Lung (tissue), 17 donors: ENCODE measurements at places on chromosomes 11 and 22.

GRCh38 chr11:114147375-114148012, 88.0 kb downstream of the ZBTB16 start:
- no peak for DNase-seq

- DNase-seq, result no peak
These were observed 59.9 kb downstream of the GRIK4 start for GRCh38 chr11:120571476-120571875.

GRCh38 chr11:128227466-128227865, 359.9 kb downstream of the ETS1 start:
- DNase-seq, result no peak

DNA sequence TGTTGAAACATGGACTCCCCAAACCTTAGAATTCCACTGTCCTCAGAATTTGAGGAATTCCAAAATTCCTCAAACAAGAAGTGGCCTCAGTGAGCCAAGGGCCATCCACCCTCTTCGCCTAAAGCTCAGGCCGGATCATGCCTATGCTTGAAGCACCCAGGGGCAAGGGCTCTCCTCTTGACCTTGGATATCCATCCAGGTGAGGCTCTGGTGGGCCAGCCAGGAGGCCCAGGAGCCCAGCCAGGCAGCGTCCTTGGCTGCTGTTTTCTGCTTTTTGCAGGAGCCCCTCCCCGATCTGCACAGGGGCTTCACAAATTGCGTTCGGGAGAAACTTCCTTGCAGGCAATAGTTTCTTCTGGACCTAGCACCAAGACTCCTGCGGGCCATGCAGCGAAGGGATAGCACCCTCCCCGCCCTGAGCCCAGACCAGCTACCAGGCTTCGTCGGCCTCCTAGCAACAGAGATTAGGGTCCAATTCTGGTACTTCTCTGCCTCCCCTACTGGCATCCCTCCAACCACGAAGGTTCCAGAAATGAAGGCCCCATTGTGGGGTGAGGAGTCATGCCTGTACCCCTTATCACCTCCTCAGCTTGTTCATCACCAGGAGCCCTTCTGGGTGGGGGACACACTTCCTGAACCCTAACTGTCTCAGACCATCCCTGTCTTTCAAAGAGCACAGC, 2.0 kb downstream of the PHLDA2 start:
- DNase-seq, result no peak

GRCh38 chr11:61024938-61025820, 53.7 kb downstream of the CD6 start:
- no peak for DNase-seq

- no peak for DNase-seq
These were observed 93.5 kb downstream of the LARGE2 start for GRCh38 chr11:46015941-46016340.

DNA sequence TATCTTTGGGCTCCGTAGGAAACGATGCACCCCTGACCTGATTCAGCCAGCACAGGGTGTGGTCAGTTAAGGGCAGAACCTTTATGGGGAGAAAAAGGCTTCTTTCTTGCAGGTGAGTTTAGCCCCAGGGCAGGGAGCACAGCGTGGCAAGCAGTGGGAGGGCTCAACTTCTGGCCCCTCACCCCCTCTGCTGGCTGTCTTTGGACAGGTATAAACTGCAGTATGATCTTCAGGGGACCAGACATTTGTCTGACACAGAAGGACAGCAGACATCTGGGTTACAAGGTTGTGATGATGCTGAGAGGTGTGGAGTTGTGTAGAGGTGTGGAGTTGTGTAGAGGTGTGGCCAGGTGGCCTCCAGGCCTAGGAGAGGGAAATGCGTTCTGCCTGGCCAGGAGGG, 324.0 kb upstream of the PLET1 start:
- no peak for DNase-seq

DNA sequence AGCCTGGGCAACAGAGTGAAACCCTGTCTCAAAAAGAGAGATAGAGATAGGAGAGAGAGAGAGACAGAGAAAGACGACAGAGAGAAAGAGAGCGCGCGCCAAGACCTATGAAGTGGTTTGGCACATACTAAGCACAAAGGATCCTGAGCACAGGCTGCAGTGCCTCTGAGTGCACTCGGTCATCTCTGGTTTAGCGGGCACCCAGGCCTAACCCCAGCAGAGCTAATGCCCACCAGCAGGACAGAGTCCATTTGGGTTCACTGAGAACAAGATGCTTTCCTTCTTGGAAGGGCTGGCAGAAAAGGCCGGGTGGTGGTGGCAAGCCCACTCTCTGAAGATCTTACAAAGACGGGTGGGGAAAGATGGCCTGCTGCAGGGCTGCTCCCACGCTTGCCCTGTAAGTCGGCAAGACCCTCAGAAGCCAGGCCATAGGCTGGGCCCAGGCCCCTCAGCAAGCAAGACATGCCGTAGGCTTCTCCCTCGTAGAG, 3.3 kb downstream of the SCARF2 start:
- DNase-seq, result no peak

GRCh38 chr11:17314232-17314547, 37.4 kb upstream of the NCR3LG1 start:
- DNase-seq, result peak; percentile 71

DNA sequence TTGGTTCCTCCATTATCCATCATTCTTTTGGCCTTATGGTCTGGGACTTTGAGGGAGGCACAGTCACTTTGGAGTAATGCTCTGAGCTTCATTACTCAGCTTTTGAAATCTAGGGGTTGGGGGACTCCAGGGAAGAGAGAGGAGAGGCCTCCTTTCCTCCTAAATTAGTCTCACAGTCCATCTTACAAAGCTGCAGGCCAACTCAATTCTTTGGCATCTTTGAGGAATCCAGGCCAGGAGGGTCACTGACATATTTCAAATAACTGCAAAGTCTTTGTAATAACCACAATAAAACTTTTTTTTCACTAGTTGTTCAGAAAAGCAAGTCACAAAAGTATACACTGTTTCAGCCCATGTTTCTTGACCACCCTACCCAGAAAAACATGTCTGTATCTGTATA, 73.3 kb upstream of the FAR1 start:
- no peak for DNase-seq

GRCh38 chr11:80538040-80538439, 1097.2 kb upstream of the TENM4 start:
- no peak for DNase-seq

DNA sequence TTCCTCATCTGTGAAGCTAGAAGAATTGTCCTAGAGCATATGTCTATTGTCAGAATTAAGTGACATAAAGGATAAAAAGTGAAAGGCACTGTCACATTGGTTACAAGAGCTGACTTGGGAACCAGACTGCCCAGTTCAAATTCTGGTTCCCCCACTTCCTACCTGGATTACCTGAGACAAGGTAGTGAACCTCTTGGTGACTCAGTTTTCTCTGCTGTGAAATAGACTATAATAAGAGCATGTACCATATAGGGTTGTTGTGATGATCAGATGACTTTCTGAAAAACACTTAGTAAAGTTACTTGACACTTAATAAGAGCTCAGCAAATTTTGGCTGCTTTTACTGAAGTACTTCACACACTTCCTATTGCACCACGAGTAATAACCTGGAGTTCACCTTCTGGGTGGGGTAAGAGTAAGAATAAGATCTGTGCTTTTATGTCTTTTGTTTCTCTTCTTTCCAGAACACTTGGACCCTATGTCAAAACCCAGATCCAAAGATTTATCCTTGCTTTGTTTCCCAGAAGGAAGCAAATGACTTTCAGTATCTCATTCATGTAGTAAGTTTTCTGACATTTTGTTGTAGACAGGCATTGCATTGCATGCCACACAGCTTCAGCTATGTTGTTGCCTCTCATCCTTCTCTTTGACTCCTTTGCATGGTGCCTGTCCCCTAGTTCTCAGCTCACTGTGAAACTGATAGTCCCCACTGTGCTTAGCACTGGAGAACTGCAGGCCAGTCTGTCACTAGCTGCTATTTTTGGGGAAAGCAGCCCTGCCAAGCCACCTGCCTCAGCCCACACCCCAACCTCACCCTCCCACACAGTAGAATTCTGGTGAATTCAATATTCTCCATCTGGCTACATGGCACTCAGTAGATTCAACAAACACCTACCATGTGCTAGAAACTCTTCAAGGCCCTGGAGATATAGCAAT, 121.8 kb upstream of the POU2AF2 start:
- no peak for DNase-seq

DNA sequence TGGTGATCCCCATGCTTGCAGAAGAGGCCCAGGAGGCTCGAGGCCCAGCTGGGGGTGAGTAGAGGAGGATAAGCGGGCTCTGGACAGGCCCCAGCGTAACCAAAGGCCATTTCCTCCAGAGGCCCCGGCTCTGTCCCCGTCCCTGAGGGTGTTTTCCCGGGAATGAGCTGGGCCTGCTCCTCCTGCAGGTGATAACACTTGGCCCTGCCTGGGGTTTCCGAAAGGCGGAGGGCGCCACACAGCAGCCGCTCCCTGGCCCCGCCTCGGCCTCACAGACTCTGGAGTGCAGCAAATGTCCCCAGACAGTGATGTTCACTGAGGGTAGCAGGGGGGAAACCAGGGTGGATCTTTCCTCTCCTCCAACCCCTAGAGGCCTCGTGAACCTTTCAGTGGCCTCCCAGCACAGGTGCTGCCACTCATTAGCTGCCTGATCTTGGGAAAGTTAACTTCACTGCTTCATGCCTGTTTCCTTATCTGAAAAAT, 10.5 kb upstream of the MGAT3 start:
- no peak for DNase-seq

GRCh38 chr22:38455076-38455529, at the start of gene KCNJ4:
KCNJ4 (minus strand) TSS chr22:38455199; CDS start chr22:38428132, 27,067 bp downstream.
- no peak for DNase-seq

- DNase-seq, result no peak
These were observed 476.7 kb upstream of the CCDC179 start for GRCh38 chr11:23336961-23337360.

DNA sequence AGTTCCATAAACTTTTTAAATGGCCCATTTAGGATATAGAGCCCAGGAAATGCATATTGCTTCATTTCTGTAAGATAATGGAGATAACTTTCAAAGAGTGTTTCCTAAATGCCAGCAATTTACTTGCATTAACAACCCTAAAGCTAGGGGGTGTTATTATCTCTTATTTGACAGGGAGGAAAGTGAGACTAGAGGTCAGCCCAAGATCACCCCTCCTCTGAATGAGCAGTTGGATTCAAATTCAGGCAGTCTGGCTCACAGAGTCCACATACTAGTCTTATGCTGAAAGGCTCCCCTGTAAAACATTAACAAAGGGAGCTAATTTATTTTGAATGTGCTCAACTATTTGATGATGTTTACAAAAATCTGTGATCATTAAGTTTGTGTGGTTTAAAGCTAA, 49.9 kb upstream of the TRIM77 start:
- no peak for DNase-seq

- no peak for DNase-seq
These were observed 41.4 kb downstream of the MCHR1 start for GRCh38 chr22:40720538-40721256.

GRCh38 chr11:90364527-90364926, 141.7 kb upstream of the CHORDC1 start:
- no peak for DNase-seq

- peak; percentile 71 for DNase-seq
These were observed 52.1 kb downstream of the ALG9 start for GRCh38 chr11:111819161-111819828.

- DNase-seq, result no peak
These were observed 340.8 kb downstream of the CTTN start for GRCh38 chr11:70739091-70739490.

DNA sequence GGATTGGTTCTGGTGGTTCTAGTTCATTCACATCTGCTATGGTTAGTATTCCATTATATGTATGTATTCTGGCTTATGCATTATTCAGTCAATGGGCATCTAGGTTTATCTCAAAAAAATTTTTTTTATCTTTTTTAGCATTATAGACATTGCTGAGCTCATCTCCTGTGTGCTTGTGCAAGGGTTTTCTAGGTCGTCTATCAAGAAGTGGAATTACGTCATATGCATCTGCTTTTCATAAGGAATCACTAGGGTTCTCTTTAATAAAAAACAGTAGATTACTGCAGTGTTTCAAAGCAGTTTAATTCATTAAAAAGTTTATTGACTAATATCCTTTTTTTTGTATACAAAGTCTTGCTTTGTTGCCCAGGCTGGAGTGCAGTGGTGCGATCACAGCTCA, 21.3 kb downstream of the TBC1D22A start:
- DNase-seq, result no peak

GRCh38 chr22:41447435-41448188, 1.0 kb upstream of the TOB2 start:
- DNase-seq, result peak; percentile 84

- no peak for DNase-seq
These were observed 39.3 kb downstream of the AMBRA1 start for GRCh38 chr11:46554213-46555147.

DNA sequence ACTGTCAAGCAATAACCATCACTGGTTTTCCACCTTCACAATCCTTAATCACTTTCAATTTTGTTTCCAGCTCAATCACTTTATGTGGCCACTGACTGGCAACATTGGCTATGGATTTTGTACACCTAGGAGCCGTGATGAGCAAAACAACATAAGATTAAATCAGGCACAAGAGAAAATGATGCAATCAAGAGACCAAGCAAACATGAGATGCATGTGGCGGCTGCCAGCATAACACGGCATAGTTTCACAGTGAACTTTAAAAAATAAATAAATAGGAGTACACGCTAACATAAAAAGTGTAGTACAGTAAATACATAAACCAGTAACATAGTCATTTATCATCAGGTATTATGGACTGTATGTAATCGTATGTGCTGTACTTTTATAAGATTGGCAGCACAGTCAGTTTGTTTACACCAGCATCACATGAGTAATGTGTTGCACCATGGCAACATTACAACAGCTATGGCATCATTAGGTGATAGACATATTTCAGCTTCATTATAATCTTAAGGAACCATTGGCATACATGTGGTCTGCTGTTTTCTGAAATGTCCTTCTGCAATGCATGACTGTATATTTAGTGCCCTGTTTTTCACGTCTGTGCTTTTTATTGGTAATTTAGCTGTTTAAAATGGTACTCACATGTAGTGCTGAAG, 83.3 kb upstream of the PRDM11 start:
- no peak for DNase-seq

DNA sequence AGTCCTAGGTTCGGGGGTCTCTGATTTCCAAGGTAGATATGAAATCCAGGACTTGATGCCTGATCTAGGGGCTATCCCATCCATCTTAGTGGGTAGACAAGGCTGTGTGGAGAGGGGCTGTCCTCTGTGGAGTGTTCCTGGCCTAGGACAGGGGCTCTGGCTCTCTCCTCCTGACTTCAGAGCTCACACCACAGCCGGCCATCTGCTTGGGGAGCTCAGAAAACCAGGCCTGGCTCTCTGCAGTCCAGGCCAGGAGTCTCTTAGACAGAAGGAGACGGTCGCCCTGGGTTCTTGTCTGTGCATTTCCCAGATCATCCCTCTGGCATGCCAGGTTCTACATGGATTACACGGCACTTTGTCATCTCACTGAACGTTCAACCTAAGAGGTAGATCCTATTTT, 17.9 kb downstream of the TUB start:
- DNase-seq, result no peak
